ENCODE measurements at places on chromosomes 5 and 9.

- DNase-seq = no peak
Observed at GRCh38 chr5:156326718-156327259, at the start of gene SGCD. Gene SGCD (plus strand): TSS chr5:156327164.

DNA sequence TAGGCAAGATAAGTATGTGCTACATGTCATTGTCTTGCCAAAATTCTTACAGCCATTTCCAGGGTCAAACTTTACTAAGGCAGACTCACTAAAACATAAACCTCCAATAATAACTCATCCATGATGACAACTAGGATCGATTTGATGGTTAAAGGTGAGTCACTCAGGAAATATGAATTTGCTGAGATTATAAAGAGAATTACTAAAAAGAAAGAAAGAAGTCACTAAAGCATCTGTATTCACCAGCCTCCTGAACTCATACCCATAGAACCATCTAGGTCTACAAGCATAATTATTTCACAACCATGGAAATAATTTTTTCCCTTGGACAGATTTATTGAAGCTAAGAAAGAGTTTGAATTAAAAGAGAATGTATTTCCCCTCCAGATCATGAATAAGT lies 258.6 kb downstream of the TLE1 start:
- DNase-seq = no peak

DNA sequence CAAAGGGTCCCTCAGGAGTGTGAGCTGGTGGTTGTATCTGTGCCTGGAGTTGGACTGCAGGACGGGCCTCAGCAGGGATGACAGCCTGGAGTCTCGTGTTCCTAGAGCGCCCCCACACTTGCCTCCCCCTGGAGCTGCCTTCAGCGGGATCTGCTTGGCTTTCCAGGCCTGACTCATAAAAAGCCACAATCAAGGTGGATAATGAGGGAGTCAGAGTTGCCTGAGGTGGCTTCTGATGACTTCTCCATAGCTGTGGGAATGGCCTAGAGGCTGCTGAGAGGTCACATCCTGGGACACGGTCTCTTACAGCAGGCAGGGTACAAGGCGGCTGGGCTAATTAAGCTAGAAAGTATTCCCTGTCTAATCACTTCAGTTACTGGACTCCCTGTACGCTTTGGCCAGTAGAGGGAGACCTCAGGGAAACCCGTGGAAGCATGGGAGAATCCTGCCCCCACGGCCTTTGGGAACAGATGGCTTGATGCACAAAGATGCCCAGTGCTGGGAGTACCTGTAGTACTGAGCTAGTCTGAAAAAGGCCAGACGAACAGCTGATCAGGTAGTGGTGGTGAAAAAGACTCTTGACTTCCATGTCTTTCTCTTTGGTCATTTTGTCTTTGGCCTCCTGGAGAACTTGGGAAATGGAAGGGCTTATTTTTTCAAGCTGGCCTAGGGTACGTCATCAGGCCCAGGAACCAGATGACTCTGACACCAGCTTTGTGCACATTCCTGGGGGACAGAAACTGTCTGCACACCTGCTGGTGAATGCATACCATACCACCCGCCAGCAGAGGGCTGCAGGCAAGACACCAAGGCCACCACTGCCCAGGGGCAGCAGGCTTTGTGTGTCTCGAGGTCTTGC lies 16.1 kb upstream of the FRRS1L start:
- DNase-seq = no peak

DNA sequence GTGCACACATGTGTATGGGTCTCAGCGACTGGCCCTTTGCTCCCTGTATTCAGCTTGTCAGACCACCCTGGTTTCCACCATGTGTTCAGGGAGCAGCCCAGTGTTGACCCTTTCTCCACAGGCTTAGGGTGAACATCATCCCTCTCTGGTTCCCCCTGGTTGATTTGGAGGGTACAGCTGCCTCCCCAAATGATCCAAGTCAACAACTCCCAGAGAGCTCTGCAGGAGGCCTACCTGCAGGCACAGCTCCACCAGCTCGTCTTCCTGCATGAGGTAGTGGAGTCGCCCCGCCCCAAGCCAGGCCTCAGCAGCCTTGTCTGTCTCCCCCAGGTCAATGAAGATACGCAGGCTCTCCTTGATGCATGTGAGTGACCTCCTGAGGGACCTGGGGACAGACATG lies 50.5 kb downstream of the SH3TC2 start:
- DNase-seq = no peak

DNA sequence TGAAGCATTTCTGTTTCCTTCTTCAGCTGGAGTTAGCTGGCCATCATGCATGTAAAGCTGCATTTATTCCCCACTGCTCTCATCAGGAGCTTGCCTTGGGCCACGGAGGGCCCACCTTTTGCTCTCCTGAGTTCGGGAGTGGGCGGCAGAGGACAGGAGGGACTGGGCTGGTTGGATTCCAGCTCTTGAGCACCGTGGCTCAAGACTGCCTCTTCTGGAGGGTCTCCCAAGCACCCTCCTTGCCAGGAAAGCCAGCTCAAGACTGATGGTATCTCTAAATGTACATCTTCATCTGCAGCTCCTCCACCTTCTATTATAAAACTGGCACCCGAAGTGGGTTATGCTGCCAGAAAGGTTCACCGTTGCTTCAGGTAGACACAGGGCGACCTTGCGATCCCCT lies 399.6 kb upstream of the IRX1 start:
- DNase-seq = no peak

All from activated naive CD4-positive, alpha-beta T cell treated with Interleukin-2 at 50 U/mL for 16 hours (primary cell).